ENCODE measurements at places on chromosomes 7 and 10.

GRCh38 chr10:75094465-75094864, 17.0 kb upstream of the SAMD8 start:
- DNase-seq = no peak

DNA sequence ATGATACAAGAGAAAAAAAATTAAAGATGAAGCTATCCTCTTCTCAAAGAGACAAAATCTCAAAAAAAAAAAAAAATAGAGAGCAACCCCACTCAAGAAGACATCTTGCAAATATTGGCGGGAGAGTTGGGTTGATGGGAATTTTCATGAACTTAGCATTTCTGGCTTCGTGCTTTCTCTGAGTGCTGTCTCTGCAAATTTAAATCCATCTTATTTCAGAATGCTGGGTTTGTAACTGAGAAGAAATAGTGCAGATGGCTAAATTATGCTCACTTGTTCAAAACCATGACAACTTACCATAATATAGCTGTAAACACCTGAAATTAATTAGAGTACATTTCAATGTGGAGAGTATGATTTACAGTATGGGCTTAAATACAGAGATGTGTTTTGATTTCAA, 484.8 kb upstream of the CELF2 start:
- no peak for DNase-seq

- DNase-seq = no peak
These were observed 686 bp upstream of the MIOS start for GRCh38 chr7:7565746-7566650.

DNA sequence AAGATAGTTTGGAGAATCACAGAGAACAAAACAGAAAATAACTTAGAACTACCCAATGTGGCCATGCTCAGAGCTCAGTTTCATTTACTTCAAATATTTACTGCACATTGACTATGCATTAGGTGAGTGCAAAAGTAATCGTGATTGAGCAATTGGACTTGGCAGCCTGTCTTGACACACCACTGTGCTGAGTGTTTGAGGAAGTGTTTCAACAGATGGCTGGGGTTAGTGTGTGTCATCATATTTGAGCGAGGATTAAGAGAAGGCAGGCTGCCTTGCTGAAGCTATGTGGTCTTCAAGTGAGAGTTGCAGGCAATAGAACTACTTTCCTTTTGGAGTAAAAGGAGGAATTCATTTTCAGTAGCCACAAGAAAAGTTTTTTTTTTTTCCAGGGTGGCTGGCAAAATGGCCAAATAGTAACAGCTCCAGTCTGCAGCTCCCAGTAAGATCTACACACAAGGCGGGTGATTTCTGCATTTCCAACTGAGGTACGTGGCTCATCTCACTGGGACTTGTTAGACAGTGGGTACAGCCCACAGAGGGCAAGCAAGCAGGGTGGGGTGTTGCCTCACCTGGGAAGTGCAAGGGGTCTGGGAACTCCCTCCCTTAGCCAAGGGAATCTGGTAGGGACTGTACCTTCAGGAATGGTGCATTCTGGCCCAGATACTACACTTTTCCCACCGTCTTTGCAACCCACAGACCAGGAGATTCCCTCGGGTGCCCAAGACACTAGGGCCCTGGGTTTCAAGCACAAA, 37.6 kb downstream of the AKR1C4 start:
- no peak for DNase-seq

GRCh38 chr7:107660381-107661080, at the start of gene SLC26A4:
Gene SLC26A4 (plus strand): TSS chr7:107660828. CDS start chr7:107661642, 814 bp downstream.
- no peak for DNase-seq

DNA sequence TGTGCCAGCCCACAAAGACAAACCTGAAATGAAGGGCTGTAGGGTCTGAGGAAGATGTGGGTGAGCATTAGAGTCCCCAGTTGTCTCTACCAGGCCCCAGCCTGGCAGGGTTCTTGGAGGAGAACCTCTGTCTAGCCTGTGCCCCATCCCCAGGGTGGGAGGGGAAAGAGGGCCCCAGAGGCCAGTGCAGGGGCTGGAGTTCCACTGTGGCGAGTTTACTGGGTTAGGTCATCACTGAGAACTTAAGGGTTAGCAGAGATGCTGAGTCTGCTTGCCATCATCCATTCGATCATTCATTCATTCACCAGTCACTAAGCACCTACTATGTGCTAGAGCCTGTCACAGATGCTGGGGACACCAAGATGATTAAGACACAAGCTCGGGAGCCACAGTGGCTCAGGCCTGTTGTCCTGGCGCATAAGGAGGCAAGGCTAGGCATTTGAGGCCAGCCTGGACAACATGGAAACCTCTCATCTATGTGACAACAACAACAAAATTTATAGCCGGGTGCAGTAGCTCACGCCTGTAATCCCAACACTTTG, 2.6 kb downstream of the ANKRD2 start:
- no peak for DNase-seq

- DNase-seq = no peak
These were observed 296.3 kb upstream of the SEMA3D start for GRCh38 chr7:85483177-85483576.

DNA sequence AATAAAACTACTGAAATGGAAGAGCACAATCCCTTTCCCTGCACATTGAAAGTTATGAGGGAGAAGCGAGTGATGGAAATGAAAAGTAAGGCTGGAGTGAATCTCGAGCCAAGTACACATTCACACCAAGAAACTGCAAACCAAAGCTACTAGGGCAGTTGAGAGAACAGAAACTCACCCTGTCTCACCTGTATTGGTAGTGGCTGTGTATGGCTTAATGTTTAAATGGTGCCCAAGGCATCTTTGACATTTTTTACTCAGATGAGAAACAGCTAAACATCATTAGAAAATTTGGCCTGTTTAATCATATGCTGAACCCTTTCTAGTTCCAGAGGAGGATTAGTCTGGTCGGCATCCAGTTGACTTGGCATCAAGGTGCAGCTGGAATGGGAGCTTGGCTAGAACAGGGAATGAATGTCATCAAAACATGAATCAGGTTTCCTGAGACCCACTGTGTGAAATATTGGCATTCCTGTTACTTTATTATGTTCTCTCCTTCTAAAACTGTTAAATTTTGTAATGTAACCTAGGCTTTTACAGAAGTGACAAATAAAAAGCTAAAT, 840.8 kb downstream of the GRM8 start:
- DNase-seq = no peak

DNA sequence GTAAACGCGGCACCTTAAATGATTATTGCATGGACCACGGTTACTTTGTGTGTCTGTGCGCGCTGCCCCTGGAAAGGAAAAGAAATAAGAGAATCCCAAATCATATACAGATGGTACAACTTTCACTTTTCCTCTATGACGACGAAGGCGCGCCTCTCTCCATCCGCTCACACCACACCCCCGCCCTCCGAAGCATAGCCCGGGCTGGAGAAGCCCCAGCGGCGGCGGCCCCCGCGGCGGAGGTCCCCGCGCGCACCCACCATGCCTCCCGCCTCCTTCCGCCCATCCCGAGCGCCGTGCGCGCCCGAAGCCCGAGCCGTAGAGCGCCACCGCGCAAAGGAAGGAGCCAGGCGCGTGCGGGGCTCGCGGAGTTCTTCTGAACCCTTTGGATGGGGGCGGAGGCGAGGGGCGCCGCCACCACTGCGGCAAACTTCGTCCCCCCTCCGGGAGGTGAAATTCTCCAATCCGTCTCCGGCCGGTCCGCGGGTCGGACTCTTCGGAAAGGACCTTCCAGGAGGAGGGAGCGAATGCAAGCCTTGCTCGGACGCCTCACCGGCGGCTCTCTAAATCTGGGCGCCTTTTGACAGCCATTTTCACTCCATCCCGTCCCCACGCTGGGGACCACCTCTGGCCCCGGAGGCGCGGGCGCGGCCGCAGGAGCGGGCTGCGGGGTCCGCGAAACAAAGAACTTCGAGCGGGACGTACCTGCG, 588 bp downstream of the GLI3 start:
- DNase-seq = no peak

DNA sequence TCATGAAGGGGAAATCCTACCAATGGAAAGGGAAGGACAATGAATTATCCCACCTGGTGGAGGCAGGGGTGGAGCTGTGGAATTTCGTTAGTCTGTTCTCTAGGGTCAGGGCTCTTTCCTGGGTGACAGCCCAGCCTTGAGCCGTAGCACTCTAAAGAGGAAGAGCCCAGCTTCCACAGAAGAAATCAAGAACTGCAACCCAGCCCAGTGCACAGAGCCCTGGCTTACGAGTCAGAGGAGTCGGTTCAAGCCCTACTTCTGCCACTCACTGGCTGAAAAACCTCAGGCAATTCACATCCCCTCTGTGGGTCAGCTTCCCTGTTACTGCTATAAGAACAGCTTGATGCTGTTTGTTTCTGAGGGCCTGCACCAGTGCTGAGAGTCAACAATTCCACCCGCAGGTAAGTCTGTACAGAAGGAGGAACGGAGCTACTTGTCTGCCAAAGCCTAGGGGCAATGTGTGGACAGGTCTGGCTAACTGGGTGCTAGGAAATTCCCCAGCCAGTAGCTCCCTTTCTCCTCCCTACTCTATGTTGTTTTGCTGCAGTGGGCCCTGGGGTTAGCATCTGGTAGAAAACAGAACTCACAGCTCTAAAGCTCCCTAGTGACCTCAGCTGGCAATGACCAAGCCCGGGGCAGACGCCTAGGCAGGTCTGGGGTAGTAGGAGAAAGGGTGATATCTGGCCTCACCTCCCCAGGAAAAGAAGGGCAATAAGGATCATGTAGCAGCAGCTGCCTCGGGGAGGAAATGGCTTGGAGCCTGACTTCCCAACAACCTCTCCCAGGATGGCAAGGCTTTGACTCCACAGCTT, 3.3 kb downstream of the AVPI1 start:
- DNase-seq = no peak

DNA sequence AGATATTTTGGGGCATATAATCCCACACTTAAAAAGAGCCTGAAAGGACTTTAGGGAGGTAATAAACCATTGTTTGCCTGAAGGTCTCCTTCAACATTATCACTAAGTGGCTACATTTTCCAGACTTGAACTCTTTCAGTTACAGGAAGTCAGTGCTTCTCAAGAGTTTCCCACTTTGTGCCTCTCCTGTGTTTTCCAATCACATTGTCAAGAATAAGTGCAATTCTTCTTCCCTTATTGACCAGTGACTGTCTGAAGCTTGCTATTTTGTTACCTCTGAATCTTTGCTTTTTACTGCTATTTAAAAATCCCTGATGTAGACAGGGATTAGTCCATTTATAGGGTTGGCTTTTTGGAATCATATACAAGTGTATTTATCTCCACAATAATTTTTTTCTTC, 346.7 kb upstream of the ANKRD30A start:
- no peak for DNase-seq

DNA sequence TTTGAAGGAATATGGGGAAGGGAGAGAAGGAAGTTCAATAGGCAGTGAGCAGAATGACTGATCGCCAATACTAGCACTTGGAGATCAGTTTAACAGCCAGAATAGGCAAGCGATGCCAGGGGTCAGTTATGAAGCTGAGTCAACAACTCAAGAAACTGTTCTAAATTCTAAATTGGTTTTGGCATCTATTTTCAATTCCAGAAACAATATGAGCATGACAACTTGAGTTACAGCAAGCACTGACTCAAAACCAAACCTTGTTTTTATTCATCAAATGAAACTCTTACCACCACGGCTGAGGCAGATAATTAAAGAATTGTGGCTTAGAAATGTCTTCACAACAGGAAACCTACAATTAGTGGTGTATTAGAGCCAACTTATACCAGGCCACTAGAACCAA, 180.5 kb upstream of the ASAH2 start:
- no peak for DNase-seq

DNA sequence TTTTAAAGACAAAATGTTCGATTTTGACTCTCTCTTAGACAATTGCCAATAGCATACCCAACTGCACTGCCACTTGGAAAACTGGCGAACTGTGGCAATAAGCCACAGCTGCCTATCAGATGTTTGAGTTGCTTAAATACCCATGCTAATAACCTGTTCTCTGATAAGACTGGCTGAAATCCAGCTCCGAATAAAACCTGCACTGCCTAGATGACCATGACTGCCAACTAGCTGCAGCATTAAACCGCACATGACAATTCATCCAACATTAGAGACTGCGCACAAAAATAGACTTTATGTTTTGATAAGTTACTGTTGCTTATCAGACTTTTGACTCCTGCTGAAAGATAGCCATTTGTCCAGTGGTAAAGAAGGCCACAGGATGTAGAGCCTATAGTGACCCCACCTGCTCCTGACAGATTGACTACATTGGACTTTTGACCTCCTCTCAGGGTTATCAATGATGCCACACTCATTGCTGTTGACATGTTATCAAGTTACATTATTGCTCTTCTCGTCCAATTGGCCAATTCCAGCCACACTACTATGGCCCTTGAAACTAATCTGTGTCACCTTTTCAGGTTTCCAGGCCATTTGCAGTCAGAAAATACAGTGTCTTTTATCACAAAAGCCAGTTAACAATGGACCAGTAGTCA, 299.0 kb downstream of the HGF start:
- no peak for DNase-seq

GRCh38 chr10:30702860-30703259, 73.3 kb upstream of the LYZL2 start:
- DNase-seq = no peak

DNA sequence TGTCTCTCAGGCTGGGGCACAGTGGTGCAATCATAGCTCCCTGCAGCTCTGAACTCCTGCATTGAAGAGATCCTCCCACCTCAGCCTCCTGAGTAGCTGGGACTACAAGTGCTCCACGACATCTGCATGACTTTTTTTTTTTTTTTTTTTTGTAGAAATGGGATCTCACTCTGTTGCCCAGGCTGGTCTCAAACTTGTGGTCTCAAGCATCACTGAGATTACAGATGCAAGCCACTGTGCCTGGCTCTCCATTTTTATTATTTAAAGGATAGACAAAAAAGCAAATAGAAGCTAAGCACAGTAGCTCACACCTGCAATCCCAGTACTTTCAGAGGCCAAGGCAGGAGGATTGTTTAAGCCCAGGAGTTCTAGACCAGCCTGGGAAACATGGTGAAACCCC, 13.0 kb upstream of the KCTD7 start:
- DNase-seq = no peak

Measured in NCI-H2107 (cell line).